Fibroblast of skin of left biceps (primary cell): ENCODE measurements at places on chromosomes 1 and 21.
A peak's percentile ranks its signal among the peaks of the same experiment; 100 is the strongest.

DNA sequence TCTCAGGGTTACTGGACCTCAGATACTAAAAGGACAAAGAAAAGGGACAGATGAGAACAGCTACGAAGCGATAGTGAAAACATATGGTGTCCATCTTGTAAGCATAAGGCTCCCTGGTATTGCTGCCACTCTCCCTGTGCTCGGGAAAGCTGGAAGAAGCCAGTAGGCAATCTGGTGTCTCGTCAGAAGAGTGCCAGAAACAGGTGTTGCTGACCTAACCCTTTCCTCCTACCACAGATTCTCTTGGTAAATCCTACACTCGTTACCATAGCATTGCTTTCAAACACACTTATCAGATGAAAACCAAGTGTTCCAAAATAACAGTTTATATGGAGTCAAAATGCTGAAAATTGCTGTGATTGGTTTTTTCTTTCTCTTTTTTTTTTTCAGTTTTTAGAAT, 146.3 kb downstream of the NRIP1 start:
- no peak for DNase-seq

DNA sequence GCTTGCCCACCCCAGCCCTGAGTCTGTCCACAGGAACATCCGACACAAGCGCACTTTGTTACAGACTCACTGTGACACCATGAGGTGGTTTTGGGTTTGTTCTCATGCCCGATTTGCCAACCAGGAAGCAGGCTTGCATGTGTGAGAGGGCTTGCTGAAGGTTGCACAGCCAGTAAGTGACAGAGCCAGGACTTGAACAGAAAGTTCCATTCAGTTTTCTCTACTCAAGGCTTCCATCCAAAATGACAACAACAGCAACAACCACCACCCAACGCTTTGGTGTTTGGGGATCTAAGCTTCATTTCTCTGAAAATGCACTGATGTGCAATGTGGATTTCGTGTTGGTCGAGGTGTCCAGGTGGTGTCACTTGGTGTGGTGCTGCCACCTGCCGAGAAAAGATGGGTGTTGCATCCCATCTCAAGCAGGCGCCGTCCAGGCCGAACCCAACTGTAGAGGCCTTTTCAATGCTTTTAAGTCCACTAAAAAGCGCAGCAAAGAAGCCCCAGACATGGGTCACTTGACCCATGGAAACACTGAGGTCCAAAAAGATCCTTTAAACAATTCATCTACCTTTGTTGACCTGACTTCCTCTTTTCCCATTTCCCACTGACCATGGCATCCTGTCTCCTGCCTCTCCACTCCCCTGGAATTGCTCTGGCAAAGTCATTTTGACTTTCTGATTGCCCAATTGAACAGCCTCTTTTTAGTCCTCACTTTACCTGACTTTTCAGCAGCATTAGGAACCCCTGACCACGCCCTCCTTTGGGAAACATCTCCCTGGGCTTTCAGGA, 12.2 kb downstream of the CITED4 start:
- no peak for DNase-seq

- peak; percentile 54 for DNase-seq
These were observed at the start of the genes AIDA and BROX for GRCh38 chr1:222712253-222713090. AIDA (minus strand) TSS chr1:222712491; CDS start chr1:222712317, 174 bp downstream. BROX (plus strand) TSS chr1:222712564; CDS start chr1:222715700, 3,136 bp downstream.

DNA sequence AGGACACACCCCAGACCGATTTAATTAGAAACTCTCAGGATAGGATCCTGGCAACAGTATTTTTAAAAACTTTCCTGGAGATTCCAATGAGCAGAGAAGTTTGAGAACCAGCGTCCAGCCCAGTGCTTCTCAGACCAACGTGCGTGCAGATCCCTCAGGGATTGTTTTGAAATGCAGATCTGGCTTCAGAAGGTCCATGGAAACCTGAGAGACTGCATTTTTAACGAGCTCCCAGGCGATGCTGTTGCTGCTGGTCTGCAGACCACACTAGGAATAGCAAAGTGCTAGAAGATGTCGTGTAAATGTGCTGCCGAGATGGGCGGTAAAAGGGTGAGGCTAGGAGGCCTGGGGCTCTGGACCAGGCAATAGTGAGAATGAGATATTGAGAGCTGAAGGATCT, 18.4 kb upstream of the CASQ1 start:
- no peak for DNase-seq

GRCh38 chr1:151585622-151586021, 26.2 kb upstream of the SNX27 start:
- DNase-seq: no peak

DNA sequence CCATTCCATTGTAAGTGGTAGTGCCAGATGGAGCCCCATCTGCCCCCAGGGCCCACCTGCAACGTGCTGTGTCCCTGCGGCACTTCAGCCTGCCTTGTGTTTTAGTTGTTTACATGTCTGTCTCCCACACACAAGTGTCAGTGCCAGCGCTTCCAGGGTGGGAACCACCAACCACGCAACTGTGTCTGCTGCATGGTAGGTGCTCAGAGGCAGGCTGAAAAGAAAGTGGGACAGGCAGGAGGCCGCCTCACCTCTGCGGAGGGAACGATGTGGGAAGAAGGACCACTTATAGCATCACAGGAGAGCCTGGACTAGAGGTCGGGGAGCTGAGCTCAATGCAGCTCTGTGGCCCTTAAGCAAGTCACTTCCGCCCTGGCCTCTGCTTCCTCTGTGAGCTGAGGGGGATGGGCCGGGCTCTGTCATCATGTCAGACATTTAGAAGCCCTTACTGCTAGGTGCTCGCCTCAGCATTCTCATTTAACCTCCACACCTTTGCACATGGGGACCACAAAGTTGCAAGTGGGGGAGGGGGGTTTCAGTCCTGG, 17.9 kb downstream of the SLC9A1 start:
- no peak for DNase-seq

DNA sequence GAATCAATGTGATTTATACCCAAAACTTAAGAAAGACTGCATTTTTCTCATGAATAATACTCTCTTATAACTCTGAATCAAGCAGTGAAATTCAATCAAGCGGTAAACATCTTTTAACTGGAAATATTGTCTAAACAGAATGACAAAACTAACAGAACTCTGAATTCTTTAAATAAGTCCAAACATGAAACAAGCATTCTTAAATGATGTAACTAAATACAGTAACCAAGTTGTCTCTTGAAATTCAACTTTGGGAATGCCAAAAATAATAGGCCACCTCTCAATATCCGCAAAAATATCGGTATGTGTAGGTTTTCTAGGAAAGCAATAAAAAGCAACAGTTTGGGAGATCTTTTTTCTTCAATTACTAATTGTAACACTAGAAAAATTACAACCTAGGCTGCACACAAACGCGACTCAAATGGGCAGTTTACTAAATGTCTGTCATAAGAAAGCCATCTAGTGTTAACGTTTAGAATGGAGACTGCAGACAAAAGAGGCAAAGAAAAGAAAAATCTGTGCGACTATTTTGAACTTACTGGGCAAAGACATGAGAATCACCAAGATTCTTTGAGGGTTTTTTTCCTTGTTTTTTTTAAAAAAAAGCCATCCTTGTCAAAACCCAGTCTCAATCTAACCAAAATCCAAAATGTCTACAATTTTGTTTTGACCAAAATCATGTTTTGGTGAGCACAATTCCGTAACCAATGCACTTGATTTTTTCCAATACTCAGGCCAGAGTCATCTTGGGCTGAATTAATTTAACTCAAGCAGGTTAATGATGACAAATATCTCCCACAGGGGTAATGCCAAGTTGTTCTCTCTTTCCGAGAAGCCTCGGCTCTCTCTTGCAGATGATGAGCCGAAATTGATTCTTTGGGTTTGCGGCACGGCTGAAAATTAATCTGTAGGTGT, 1.3 kb downstream of the SIPA1L2 start:
- no peak for DNase-seq
